ENCODE measurements at places on chromosomes 13 and 19.

DNA sequence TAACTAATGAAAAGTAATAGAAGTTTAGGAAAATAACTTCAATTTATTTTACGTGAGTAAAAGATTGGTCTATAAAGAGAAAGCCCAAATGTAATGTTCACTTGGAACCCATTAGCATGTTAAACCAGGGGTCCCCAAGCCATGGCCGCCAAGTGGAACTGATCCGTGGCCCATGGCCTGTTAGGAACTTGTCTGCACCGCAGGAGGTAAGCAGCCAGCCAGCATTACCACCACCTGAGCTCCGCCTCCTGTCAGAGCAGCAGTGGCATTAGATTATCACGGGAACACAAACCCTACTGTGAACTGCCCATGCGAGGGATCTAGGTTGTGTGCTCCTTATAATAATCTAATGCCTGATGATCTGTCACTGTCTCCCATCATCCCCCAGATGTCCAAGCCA, 818.7 kb upstream of the GPC6 start:
- DNase-seq = no peak

GRCh38 chr13:46569456-46569855, 16.5 kb downstream of the LRCH1 start:
- DNase-seq = no peak

- DNase-seq = no peak
These were observed 39.3 kb downstream of the LMO7 start for GRCh38 chr13:75675421-75675820.

- no peak for DNase-seq
These were observed 3.2 kb downstream of the KLK2 start for GRCh38 chr19:50876456-50876855.

DNA sequence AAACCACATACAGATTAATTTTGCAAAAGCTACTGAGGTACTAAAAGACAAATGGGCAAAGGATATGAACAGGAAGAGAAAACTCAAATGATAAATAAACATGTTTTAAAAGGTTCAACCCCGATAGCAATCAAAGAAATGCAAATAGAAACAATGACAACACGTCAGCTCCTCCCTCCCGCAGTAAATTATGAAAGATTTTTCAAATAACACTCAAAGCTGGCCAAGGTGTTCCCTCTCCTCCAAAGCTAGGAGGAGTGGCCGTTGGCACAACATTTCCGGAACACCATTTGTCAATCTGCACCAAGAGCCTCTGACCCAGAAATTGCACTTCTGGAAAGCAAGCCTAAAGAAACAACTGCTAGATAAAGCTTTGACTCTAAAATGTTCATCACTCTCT, 28.3 kb downstream of the INSR start:
- no peak for DNase-seq

DNA sequence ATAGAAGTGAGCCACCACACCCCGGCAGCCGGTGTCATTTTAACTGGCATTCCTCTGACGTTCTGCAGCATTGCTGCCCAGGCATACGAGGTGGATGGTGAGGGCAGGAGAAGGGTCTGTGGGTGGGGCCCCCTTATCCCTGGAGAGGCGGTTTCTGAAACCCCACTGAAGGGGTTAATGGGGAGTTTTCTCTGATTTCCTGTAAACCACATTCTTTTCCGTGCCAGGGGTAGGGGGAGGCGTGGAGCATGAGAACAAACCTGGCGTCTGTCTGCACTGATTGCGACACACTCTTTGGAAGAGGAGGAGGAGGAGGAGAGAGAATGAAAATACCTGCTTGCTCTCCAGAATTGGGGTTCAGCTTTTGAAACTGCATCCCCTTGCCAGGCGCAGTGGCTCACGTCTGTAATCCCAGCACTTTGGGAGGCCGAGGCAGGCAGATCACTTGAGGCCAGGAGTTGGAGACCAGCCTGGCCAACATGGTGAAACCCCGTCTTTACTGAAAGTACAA, 2.7 kb upstream of the C3 start:
- no peak for DNase-seq

GRCh38 chr13:99066219-99066618, 88.4 kb upstream of the DOCK9 start:
- DNase-seq = no peak

GRCh38 chr13:112743451-112744167, 53.8 kb downstream of the ATP11A start:
- DNase-seq = no peak

- DNase-seq = no peak
These were observed 17.3 kb upstream of the AKT2 start for GRCh38 chr19:40302224-40303011.

- DNase-seq = no peak
These were observed 37.5 kb downstream of the C13orf46 start for GRCh38 chr13:113936166-113936965.

DNA sequence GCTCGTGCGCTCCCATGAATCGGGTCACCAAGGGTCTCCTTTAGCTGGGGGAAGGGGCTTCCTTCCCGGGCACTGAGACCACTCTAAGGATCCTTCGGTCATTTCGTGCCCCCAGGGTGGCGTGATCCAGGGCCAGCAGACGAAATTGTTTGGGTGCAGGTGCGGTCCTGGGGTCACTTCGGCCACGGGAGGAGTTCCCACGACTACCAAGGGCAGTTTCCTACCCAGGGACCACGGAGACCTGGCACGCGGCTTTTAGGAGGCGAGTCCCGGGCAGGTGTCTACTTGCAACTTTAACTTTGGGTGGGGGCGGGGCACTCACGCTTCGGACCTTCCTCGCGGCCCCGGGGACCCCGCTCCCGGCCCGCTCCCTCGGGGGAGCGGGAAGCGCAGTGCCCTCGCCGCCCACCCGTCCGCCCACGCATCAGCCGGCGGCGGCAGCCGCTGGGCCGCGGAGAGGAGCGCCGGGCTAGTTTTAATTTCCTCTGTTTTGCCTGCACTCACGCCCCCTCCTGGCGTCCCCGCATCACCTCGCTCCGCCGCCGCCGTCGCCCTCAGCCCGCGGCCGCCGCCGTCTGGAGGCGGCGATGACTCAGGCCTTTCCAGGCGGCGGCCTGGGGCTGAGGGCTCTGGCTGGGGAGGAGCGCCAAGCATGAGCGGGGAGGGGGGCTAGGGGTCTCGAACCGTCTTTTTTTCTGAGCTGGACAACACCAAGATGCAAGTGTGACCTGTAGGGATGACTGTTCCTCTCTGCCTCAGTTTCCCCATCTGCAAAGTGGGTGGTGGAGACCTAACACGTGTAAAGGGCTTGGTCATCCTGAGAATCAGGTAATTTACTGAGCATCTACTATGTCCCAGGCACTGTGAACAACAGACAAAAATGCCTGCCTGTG, 21.8 kb downstream of the OLFM2 start:
- peak; percentile 91 for DNase-seq

- DNase-seq = no peak
These were observed 32.2 kb downstream of the F2RL3 start for GRCh38 chr19:16920816-16921529.

Measured in CD4-positive, alpha-beta T cell treated with Interleukin-6 for 4 hours (primary cell).